CD4-positive, alpha-beta memory T cell (primary cell): ENCODE measurements at places on chromosomes 11 and 22.

DNA sequence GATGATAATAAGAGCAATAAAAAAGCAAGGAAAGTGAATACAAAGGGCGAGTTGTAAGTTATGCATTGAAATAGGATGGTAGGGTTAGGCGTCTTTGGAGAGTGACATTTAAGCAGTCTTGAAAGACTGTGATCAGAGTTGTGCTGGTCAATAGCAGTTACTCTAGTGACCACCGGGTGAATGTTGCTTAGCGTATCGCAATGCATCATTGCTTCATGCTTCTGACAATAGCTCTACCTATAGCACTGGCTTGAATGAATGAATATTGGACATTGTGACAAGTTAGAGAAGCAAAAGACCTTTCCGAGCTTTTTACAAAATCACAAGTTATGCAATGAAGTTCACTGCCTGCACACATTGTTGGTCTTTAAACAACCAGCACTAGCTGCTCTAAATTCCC lies 7.7 kb upstream of the OR8B12 start:
- DNase-seq = no peak

DNA sequence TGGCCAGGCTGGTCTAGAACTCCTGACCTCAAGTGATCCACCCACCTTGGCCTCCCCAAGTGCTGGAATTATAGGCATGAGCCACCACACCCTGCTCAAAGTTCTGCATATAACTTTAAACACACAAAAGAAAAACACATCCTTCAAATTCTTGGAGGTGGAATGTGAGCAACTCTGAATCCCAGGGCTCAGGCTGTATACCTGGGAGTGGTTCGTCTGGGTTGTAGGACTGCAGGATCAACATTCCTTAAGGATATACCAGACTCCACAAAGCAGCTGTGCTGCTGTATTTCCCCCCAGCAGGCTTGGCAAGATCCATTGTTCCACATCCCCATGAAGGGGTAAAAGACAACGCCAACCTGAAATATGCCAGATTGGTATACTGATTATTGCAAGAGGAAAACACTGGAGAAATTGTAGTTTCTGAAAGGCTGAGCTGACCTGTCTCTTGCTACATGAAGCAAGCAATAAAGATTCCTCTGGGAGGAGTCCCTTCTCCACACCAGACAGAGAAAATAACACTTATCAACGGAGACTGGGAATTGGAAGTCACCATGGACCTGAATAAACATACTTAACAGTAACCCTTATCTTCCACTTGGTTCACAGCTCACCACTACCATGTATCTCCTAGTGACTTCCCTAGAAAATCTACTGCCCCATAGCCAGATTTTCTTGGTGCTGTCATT lies 12.2 kb upstream of the RPS3 start:
- DNase-seq = no peak

DNA sequence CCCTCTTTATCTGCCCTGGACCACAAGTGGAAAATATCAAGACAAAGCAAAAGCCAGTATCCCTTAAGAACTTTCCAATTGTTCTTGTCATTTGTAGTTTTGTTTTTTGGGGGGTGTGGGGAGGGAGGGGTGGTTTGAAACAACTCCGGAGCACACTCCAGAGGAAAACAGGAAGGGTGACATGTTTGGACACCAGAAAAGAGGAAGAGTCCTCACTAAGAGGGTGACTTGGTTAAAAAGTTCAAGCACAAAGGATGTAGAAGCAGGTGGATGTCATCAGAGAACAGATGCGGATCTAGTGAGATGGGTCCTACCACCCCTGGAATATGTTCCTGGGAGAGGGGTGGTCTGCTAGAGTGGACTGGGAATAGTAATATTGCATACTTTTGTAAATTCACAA lies 25.8 kb downstream of the ADAMTS8 start:
- DNase-seq = no peak

GRCh38 chr11:122874991-122875390 lies 7.6 kb upstream of the JHY start:
- no peak for DNase-seq

DNA sequence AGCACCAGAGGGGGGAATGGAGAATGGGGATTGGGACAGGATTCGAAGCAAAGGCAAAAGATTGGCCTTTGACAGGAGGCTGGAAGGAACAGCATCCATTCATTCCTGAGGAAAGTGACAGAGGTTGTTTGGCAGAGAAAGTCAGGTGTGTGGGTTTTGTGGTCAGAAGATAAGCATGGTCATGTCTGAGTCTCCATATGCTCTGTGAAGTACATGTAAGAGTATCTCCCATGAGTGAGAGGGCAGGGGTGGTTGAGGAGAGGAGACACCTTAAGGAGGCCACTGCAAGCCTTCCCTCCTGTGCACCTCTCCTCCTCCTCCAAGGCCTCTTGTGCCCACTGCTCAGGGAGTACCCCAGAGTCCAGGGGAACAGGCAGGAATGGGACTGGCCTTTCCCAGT lies 1.9 kb upstream of the NLRP10 start:
- DNase-seq = no peak

DNA sequence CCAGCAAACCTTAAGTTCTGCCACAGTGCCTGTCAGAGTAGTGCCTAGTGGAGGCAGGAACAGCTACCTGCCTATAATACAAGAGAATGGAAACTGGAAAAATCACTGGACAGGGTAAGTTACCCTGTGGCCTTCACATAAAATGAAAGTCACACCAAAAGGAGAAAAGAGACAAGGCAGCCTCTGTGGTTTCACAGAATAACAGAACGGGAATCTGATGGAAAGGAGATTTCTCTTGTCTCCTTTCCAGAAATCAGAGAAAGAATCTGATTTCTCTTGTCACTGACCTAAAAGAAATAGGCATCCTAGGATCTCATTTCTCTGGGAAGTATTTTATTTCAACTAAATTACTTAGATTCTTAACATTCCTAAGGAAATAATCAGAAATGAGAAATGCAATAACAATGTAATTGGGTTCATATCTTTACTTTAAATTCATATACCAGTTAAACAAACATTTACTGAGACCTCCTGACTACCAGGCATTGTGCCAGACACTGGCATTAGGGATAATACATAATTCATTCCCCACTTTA lies 41.6 kb downstream of the PRCP start:
- DNase-seq = no peak

DNA sequence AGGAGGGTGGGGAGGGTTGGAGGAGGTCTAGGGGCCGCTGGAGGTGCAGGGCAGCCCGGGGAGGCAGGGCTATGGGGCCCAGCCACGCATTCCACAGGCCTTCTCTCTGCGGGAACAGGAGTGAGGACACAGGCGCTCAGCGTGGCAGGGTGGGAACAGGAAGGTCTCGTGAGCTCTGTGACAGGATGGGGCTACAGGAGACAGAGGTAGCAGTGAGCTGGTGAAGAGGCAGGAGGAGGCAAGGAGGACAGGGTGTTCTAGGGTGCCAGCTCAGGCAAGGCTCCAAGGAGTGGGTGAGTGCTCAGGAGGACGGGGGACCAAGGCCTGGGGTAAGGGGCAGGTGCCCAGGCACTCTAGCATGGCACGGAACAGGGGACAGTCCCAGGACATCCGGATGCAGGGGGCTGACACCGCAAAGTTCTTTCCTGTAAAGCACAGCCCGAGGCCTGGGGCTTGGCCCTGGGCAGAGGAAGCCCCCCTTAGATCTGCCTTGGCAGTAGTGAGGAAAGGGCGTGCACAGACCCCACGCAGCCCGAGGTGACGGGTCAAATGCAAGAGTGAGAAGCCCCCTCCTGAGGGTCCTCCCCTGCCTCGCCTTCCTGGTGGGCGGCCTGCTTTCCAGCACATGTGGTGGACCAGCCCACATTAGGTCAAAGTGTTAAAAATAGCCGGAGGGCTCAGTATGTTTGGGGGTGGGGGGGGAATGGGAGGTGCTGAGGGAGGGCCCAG lies 4.7 kb upstream of the NEAT1 start:
- DNase-seq = peak; percentile 42

- peak; percentile 13 for DNase-seq
Observed at GRCh38 chr11:7657306-7658025, 15.8 kb downstream of the CYB5R2 start.

- peak; percentile 21 for DNase-seq
Observed at GRCh38 chr11:128053981-128054931, 533.1 kb downstream of the ETS1 start.

- no peak for DNase-seq
Observed at GRCh38 chr11:20669820-20670684, 666 bp downstream of the NELL1 start.

DNA sequence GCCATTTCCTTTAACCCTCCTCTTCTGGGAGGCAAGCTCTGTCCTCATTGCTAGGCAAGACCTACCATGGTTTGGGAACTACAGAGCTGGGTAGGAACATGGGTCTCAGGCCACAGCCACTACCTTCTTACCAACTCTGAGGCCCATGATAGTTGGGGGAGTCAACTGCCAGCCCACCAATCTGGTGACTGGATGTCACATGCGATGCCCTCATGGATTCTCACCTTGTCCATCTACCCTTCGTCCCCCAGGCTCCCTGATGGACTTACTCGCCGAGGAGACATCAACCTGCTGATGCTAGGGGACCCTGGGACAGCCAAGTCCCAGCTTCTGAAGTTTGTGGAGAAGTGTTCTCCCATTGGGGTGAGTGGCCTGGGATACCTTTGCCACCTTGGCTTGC lies 13.7 kb downstream of the MCM5 start:
- no peak for DNase-seq

DNA sequence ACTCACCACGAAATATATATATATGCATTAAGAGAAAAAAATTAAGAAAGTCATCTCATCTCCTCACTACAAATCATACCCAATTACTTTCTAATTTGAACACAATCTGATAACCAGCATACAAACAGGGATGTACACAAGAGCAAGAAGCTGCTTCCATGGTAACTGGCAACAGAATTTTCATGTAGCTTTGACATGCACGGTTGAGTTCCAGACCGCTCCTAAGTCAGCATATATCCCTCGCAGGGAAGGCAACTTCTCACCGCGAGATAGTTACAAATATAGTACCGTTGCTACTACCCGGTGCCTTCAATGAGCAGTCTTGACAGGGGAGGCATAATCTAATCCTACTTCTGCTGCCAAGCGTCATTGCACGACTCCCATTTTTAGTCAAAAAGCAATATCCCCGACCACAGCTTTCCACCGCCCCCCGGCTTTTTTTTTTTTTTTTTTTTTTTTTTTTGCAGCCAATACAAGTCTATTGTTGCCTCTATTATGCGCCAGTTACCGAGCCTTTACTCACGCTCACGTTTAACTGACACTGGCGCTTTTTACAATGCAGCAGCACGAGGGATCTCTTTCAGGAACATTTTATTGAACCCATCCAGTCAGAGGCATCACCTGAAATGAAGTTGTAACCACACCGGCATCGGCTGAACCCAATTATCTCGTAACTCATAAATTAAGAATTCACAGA lies 2.2 kb downstream of the CADM1 start:
- DNase-seq = no peak

DNA sequence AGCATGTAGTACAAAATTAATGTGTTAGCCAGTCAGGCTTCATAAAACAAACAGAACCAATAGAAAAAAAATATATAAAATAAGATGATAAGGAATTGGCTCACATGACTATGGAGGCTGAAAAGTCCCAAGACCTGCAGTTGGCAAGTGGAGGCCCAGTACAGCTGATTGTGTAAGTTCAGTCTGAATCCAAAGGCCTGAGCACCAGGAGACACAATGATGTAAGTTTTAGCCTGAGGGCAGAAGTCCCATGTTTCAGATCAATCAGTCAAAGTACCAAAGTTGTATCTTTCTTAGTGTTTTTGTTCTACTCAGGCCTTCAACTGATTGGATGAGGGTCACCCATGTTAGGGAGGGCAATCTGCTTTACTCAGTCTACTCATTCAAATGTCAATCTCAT lies 14.3 kb upstream of the OR10D3 start:
- DNase-seq = no peak
